SJSA1 (cell line): ENCODE measurements at places on chromosomes 16 and 17. TPM values are rescaled to one million over a fixed set of nuclear protein-coding genes. Genes with fewer than 3 reads are reported as not detected.

DNA sequence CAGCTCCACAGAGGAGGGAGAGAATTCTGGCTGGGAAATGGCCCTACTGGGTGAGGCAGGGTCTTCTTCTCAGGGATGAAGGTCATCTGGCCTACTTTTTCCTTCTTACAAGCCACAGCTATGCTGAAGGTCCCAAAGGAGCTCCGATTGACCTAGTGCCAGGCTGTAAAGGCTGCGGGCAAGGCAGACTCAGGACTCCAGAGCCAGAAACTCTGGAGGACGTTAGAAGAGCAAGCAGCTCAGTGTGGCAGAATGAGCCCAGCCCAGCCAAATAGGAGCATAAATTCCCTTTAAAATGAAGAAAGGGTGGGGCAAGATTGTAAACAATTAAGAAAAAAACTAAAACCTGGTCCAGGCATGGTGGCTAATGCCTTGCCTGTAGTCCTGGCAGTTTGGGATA, 20.1 kb upstream of the CNOT1 start:
- H3K27ac ChIP-seq: no peak overlapping the region
- no peaks in the 10 kb centered on the region for H3K27me3 ChIP-seq
- H3K36me3 ChIP-seq: no peaks in the 10 kb centered on the region
- DNase-seq: no peak

GRCh38 chr16:60731329-60732050, 1304.7 kb downstream of the CDH8 start:
- H3K27me3 ChIP-seq: no peaks in the 10 kb centered on the region
- no peak overlapping the region for H3K27ac ChIP-seq
- H3K4me1 ChIP-seq: no peaks in the 10 kb centered on the region
- no peak overlapping the region for H3K4me3 ChIP-seq

DNA sequence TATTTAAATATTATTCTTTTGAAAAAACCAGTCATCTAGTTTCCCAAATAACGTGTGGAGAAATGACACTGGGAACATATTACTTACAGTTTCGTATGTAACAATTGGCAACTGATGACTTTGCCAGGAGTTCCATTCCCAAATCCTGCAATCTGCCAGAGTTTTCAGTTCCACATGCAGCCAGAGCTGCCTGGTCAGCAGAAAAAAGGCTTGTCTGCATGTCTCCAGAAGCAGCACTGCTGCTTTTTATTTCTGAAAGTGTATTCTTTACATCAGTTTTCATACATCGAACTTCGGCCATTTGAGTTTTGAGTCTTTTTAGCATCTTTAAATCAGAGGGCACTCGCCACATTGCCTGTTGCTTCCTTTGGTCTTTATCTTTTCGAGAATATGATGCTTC, 78.4 kb downstream of the TRIM37 start:
- no peaks in the 10 kb centered on the region for H3K4me1 ChIP-seq
- H3K27me3 ChIP-seq: no peaks in the 10 kb centered on the region
- no peak for DNase-seq
- no peak overlapping the region for H3K4me3 ChIP-seq
- H3K36me3 ChIP-seq: peaks cover 55% of the 10 kb centered on the region

GRCh38 chr17:4951486-4951885, 567 bp downstream of the ENO3 start:
- H3K4me1 ChIP-seq: peaks cover 55% of the 10 kb centered on the region
- no peaks in the 10 kb centered on the region for H3K27me3 ChIP-seq
- H3K27ac ChIP-seq: no peak overlapping the region
- no peak for DNase-seq
- no peak overlapping the region for H3K4me3 ChIP-seq

DNA sequence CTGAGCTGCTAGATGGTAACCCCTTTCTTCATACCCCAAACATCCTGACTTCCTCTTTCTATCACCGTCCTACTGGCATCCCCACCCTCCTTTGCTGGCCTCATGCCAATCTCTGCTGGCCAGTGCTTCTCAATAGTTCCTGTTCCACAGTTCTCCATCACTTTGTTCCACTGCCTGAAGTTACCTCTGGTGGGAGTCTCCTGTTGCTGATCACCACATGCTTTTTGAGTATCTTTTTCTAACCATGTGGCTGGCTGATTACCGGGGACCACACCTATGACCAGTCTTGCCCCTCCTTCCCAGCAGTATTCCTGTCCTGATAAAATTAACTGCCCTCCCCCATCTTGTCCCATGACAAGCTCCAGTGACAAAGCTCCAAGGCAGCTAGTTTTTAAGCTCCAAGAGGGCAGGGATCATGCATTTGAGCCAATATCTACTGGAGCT, 380.4 kb upstream of the CCL2 start:
- no peak overlapping the region for H3K27ac ChIP-seq
- H3K4me1 ChIP-seq: no peaks in the 10 kb centered on the region
- H3K27me3 ChIP-seq: no peaks in the 10 kb centered on the region

DNA sequence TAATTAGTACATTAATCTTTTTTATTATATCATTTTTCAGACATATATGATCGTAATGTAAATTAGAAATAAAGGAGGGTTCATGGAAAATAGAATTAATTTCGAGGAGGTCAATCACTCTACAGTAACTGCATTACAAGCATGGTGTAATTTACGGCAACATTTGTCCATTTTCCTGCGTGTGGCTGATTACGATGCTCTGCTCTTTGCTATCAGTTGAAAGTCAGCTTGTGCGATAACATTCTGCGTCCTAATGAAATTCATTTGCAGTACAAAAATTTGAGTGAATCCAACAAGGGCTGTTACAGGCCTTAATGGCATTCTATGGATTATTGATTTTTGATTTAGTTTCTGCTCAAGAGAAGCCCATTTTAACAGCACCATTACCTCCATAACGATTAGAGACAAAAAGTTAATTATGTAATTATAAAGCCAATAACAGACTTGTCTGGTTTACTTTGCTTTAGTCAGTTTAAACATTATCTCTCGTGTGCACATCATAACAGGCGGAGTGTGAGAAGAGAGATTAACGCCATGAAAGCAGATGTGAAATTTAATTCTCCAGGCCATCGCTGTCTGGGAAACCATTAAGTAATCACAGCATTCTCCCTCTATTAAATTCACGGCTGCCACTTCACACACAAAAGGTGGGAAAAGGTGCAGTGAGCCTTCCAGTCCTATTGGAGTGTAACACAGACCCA, 256.4 kb upstream of the IRX3 start:
- peak; percentile 3 for DNase-seq
- no peak overlapping the region for H3K27ac ChIP-seq
- peaks cover 14% of the 10 kb centered on the region for H3K27me3 ChIP-seq
- H3K4me3 ChIP-seq: no peak overlapping the region
- H3K4me1 ChIP-seq: no peaks in the 10 kb centered on the region

- no peaks in the 10 kb centered on the region for H3K27me3 ChIP-seq
- H3K4me3 ChIP-seq: no peak overlapping the region
- no peak for DNase-seq
Observed at GRCh38 chr17:28368306-28368831, 1.7 kb downstream of the VTN start.

DNA sequence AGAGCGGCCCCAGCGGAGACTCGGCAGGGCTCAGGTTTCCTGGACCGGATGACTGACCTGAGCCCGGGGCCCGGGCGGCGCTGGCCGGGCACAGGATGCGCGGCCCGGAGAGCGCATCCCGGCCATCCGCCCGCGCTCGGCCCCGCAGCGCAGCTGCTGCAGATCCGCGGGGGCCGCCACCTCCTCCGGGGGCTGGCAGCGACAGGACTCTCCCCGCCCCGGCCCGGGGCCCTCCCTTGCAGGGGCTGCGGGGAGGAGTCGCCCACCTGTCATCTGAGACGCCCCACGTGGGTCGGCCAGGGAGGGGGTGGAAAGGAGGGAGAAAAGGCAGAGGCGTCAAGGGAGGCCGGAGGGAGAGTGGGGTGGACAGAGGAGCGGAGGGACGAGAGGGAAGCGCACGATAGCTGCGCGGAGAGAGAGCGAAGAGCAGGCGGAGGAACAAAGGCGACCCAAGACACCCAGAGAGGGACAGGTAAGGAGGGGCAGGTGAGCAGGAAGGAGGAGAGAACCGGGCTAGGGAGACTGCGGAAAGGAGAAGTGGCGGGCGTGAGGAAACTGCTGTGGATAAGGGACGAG, 471 bp upstream of the PRKAR1A start:
- peak overlapping the region; percentile 99 for H3K4me3 ChIP-seq
- H3K36me3 ChIP-seq: peaks cover 40% of the 10 kb centered on the region
- H3K27me3 ChIP-seq: no peaks in the 10 kb centered on the region
- H3K27ac ChIP-seq: peak overlapping the region; percentile 100

GRCh38 chr16:50253514-50253910, 12.8 kb upstream of the ADCY7 start:
- no peaks in the 10 kb centered on the region for H3K27me3 ChIP-seq
- H3K4me3 ChIP-seq: no peak overlapping the region
- peaks cover 43% of the 10 kb centered on the region for H3K4me1 ChIP-seq
- no peak overlapping the region for H3K27ac ChIP-seq

DNA sequence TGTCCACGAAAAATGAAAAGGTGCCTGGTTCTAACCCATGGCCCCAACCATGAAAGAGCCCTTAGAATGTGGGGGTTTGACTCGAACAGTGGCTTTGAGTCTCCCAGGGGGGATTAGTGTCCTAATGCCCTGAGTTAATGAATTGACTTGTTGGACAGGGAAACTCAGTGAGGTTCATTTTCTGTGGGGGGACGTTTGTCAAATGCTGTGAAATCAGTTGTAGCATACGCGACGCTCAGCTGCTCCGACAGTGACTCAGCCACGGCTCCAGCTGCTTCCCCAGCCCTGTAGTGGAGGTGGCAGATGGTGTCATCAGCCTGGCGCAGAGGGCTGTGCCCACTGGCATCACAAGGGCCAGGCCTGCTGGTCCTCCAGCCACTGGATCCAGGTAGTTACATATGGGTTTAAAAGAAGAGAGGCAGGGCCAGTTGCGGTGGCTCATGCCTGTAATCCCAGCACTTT, 3.9 kb upstream of the TMEM235 start:
- peaks cover 25% of the 10 kb centered on the region for H3K27me3 ChIP-seq
- no peak overlapping the region for H3K27ac ChIP-seq
- DNase-seq: no peak
- no peaks in the 10 kb centered on the region; the same call in 1 of the 2 replicates for H3K4me1 ChIP-seq
- H3K36me3 ChIP-seq: peaks cover 33% of the 10 kb centered on the region
- H3K4me3 ChIP-seq: no peak overlapping the region

DNA sequence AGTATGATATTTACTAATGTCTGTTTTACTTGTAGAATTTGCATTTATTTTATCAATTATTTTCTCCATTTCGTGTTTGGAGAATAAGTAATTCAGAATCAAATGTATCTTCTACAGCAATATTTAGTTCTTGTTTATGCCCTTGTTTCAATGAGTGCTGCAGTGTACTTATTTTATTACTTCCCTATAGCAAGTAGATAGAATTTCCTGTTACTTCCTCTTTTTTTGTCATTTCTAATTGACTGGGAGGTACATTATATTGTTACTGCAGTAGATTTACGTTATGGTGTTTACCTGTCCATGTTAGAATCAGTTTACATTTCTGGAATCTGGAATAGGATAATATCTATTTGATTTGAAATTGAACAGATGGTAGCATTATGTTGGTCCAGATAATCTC, 71.2 kb downstream of the OMG start:
- no peak for DNase-seq
- H3K27ac ChIP-seq: no peak overlapping the region
- no peaks in the 10 kb centered on the region for H3K4me1 ChIP-seq

DNA sequence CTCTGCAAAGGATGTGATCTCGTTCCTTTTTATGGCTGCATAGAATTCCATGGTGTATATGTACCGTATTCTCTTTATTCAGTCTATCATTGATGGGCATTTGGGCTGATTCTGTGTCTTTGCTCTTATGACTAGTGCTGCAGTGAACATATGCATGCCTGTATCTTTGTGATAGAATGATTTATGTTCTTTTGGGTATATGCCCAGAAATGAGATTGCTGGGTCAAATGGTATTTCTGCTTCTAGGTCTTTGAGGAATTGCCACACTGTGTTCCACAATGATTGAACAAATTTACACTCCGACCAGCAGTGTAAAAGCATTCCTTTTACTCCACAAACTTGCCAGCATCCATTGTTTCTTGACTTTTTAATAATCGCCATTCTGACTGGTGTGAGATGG, 60.2 kb upstream of the ADORA2B start:
- H3K27me3 ChIP-seq: no peaks in the 10 kb centered on the region
- H3K27ac ChIP-seq: no peak overlapping the region
- no peaks in the 10 kb centered on the region for H3K36me3 ChIP-seq
- DNase-seq: no peak
- no peaks in the 10 kb centered on the region for H3K4me1 ChIP-seq

DNA sequence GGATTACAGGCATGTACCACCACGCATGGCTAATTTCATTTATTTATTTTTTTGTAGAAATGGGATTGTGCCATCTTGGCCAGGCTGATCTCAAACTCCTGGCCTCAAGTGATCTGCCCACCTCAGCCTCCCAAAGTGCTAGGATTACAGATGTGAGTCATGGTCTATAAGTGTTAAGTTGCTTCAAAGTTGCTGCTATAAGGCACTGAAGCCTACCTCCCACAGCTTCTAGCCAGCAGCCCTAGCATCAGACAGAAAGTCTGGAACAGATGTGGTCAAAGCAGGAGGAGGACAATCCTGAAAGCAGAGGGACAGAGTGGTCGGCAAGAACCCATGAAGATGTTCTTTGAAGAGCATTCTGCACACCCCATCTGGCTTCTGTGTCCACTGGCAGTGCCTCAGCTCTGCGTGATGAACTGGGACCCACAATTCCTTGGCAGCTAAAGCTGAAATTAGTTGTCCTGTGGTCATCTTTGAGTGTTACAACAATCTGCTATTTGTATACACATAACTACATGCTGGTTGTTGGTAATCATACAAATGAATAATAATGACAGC, 11.2 kb downstream of the MAP3K14 start:
- DNase-seq: peak; percentile 89
- H3K27me3 ChIP-seq: no peaks in the 10 kb centered on the region
- H3K27ac ChIP-seq: peak overlapping the region; percentile 63
- peaks cover 34% of the 10 kb centered on the region for H3K36me3 ChIP-seq

PRSS36 gene
- total RNA-seq: 0.18 and 0.38 TPM in 2 replicates

CHAD gene
- total RNA-seq: not detected in 2 replicates

KRTAP4-9 gene
- not detected in 2 replicates for total RNA-seq
